ENCODE measurements at places on chromosomes 13 and 19. TPM values are rescaled to one million over a fixed set of nuclear protein-coding genes. Genes with fewer than 3 reads are reported as not detected.

Gene SYCN
- total RNA-seq = not detected

Gene C13orf46
- total RNA-seq = 0.19 TPM

Gene ELOF1
- total RNA-seq = 29.5 TPM

Gene FKRP
- total RNA-seq = 20.2 TPM

- DNase-seq = no peak
Measured at GRCh38 chr19:40149501-40149900, 41.7 kb upstream of the MAP3K10 start.

- DNase-seq = no peak
Measured at GRCh38 chr13:75759531-75759930, 123.4 kb downstream of the LMO7 start.

DNA sequence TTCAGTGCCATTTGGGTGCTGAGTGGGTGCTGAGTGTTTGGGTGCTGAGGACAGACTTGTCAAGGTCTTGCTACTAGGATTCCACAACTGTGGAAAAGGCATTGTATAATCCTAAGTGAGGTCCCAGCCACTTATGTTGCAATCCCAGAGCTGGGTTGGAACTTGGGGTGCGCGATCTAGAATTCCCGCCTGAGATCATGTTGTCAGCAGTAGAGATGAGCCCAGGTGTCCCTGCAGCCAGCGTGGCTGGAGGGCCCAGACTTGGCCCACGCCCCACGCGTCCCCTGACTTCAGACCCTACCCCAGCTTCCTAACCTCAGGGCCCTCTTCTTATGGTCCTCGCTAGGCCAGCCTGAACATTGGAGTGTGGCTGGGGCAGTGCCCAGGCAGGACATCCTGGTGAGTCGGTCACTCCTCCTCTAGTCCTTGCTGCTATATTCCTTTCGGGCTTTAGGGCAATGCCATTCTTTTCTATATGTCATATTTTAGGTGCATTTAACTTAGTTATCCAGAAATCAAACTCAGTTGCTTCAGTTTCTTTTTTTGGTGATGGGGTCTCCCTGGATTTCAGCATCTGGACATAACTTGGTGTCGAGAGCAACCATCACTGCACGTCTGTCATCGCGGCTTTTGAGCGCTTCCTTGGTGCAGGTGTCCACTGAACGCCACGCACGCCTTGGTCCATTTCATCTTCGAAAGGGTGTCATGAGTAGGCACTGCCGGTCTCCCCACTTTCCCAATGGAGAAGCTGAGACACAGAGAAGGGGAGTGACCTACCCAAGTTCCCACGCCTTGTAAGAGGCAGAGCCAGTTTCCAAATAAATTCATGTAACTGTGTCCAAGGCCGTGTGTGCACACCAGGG is 46.4 kb upstream of the F7 start:
- peak; percentile 3 for DNase-seq

DNA sequence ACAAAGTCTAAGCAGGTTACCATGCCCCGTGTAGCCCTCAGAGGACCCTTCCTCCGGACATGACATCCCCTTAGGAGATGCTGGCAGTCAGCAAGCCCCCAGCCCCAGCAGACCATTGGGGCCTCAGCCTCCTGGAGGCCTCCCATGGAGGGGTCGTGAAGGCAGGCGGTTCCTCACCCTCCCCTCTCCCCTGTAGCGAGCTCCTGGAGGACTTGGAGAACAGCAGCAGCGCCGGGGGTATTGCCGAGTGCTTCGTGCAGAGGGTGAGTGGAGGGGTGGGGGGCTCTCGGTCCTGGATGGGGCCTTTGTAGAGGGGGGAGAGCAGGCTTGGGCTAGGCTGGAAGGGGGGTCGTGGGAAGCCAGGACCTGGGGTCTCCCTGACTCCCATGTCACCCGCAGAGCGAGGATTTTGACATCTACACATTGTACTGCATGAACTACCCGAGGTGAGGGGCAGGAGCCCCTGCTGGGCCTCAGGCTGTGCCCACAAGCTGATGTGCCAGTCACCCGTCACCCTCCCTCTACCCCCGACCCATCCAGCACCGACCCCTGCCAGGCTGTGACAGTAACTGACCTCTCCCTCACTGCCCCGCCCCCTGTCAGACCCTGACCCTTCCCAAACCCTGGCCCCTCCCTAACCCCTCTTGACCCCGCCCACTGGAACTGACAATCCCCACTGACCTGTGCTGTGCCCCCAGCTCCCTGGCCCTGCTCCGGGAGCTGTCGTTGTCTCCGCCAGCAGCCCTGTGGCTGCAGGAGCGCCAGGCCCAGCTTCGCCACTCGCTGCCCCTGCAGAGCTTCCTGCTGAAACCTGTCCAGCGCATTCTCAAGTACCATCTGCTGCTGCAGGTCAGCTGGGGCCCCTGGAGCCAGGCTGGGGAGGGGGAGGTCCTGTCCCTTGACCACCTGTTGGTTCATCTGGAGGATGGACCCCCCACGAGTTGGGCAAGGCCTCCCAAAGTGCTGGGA is 4.0 kb downstream of the PLEKHG2 start:
- DNase-seq = no peak

DNA sequence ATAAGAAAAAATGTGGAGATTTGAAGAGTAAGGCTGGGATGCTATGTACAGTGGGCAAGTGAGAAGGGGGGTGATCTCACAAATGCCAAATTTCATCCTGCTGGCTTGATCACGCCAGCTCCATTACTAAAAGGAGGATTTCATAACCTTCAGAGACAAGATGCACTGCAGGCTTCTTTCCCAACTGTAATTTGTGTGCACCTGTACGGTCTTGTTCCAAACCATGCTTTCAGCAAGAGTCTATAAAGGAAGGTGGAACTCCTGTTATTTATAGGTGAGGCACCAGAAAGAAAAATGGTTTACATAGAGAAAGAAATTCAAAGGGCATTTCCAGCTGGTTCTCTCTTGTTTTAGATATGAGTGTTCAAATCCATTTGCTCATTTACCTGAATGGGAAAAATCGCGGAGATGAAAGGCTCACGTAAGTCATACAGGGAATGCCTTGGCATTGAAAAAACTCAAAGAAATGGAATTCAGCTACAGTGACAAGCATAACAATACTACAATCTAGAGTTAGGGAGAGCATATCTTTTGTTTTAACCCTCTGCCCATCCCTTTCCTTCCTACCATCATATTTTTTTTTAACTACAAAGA is 13.3 kb downstream of the EFNB2 start:
- no peak for DNase-seq

DNA sequence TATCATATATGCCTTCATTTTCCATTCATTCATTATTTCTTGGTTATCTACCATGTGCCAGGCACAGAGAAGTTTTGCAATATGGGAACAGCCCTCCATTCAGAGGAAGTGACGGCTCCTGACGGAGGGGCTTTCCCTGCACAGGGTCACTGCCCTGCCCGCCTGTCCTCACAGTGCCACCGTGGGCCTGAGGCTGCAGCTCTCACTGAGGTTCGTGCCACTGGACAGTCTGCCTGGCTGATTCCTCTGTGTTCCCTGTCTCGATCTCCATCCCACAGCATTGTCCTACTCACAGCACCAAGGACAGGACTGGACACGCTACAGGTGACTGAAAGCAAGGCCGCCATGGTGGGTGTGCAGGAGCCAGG is 92.7 kb downstream of the TSHZ3 start:
- DNase-seq = no peak

DNA sequence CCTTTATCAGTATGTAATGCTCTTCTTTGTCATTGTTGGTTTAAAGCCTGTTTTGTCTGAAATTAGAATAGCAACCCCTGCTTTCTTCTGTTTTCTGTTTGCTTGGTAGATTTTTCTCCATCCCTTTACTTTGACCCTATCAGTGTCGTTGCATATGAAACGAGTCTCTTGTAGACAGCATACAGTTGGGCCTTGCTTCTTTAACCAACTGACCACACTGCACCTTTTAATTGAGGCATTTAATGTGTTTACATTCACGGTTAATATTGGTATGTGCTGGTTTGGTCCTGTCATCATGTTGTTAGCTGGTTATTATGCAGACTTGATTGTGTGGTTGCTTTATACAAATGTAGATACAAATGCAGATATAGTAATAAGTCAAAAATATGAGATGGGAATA is 71.1 kb downstream of the PDS5B start:
- DNase-seq = no peak

DNA sequence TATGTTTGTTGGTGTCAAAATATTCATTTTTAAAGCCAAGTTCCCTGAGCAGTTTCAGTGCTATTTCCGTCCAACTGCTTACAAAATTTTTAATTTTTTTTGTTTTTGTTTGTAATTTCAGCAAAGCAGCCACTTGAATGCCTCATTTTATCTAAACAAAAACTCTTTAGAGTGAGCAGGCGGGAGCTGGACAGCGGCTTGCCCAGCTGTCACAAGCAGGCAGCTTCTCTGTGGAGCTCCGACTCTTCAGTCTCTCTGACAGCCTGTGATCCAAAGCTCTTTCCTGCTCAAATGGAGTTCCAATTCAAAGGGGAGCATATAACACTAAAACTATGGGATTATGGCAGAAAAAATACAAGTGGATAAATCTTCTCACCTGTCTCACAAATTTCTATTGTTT is 618.3 kb upstream of the PCDH20 start:
- no peak for DNase-seq

- DNase-seq = no peak
Measured at GRCh38 chr13:19573120-19573716, 11.9 kb upstream of the TPTE2 start.

- DNase-seq = no peak
Measured at GRCh38 chr13:39699274-39699673, 43.8 kb downstream of the COG6 start.

- DNase-seq = no peak
Measured at GRCh38 chr19:16380943-16381755, 56.5 kb downstream of the KLF2 start.

GRCh38 chr13:71214821-71215220 is 652.2 kb downstream of the DACH1 start:
- DNase-seq = no peak

All from heart right ventricle (tissue), 16 donors.